A549 treated with Mapracorat at 1 μM for 4 hours (cell line): ENCODE measurements at places on chromosomes 7 and 10. TPM values are rescaled to one million over a fixed set of nuclear protein-coding genes. Genes with fewer than 3 reads are reported as not detected.

The DNA2 gene
- 8.5 to 11.6 TPM (median 9.1 TPM) in 5 replicates for total RNA-seq

The STOX1 gene
- total RNA-seq: 0.33 to 0.86 TPM (median 0.60 TPM) in 5 replicates

The PRR15 gene
- total RNA-seq: 3.7 to 4.1 TPM (median 3.8 TPM) in 5 replicates

The MBL2 gene
- total RNA-seq: not detected in 5 replicates

The PNLIPRP3 gene
- 0.08 TPM in 1 of 5 replicates, not detected in the others for total RNA-seq

The TAF3 gene
- total RNA-seq: 6.7 to 7.4 TPM (median 7.1 TPM) in 5 replicates

The HGF gene
- 0.02 TPM in 1 of 5 replicates, not detected in the others for total RNA-seq

The FZD8 gene
- total RNA-seq: 3.4 to 5.4 TPM (median 5.3 TPM) in 5 replicates

The HTRA1 gene
- 50.8 to 64.4 TPM (median 55.3 TPM) in 5 replicates for total RNA-seq

The MARCHF5 gene
- 28.9 to 39.0 TPM (median 35.5 TPM) in 5 replicates for total RNA-seq

The NUDT13 gene
- total RNA-seq: 2.2 to 4.0 TPM (median 3.3 TPM) in 5 replicates

The NXPH1 gene
- total RNA-seq: not detected in 5 replicates

The MSRB2 gene
- total RNA-seq: 12.5 to 18.5 TPM (median 15.8 TPM) in 5 replicates

The GRM3 gene
- total RNA-seq: not detected in 5 replicates

The ABCA13 gene
- 0.04 to 0.08 TPM (median 0.05 TPM) in 4 of 5 replicates, not detected in the other for total RNA-seq

The ARHGAP19 gene
- total RNA-seq: 4.6 to 5.5 TPM (median 5.0 TPM) in 5 replicates
